Stimulated activated CD8-positive, alpha-beta memory T cell treated with anti-CD3 and anti-CD28 coated beads, Interleukin-12 subunit alpha, Interleukin-12 subunit beta, amount 100 ng/mL, for 1 hour (primary cell): ENCODE measurements at places on chromosomes 11 and 22.
A peak's percentile ranks its signal among the peaks of the same experiment; 100 is the strongest.

DNA sequence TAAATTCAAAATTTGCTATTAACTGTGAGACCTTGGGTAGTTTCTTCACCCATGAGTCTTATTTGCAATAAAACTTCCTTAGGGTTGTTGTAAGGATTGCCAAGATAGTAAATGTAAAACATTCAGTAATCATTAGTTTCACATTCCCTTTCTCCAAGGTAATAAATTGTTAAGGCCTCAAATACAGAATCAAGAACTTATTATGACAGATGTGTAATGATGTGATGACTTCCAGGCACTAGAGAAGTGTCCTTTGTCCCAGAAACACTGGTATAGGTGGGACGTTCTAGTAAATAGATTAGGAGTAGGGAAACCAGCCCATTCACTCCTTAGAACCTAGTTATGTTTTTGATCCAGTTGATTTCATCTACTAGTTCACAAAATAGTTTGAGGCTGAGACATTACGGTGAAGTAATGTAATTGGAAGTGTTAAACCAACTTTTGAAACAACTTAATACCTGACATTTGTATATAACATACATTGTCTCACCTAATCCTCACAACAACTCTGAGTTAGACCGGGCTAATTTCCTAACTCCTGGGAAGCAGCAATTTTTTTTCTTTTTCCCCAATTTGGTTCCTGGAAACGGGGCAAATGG lies 25.5 kb downstream of the CTNND1 start:
- no peak for DNase-seq

GRCh38 chr22:41380993-41381328 lies 781 bp upstream of the TEF start:
- DNase-seq, result peak; percentile 5

- DNase-seq, result no peak
Observed at GRCh38 chr22:48334971-48335370, 1492.7 kb downstream of the BRD1 start.

DNA sequence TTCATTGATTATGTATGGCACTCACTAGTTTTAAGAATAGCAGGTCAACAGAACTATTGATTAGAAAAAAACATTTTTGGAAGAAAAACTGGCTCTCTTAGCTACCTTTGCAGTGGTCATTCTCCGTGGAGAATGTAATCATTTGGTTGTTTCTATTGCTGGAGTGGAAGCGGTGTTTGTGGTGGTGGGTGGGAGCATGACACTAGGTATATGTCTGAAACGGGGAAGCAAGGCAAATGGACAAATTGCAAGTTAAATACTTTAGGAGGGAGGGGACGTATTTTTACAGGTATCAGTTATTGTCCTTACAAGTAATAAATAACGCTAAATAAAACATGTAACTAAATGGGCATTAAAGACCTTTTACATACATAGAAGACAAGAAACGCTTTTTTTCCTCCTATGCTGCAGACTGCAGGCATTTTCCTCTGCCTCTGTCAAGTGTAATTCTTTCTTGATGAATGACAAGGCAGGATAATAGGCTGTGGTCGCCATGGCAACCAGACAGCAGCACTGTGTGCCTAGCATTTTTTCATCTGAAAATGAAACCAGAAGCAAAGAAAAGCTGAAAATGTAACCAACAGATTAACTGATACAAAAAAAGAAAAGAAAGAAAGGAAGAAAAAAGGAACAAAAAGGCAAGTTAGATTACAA lies 46.2 kb downstream of the BLID start:
- no peak for DNase-seq
